ENCODE measurements at places on chromosomes 5 and 9.

- no peak for DNase-seq
Measured at GRCh38 chr9:89378541-89378940, 60.2 kb downstream of the SECISBP2 start.

- no peak for DNase-seq
Measured at GRCh38 chr9:77957652-77958051, 74.0 kb downstream of the GNAQ start.

- DNase-seq = no peak
Measured at GRCh38 chr5:172583931-172584511, 57.0 kb upstream of the NEURL1B start.

GRCh38 chr9:93318480-93318879 is 133.0 kb upstream of the FAM120A start:
- DNase-seq = no peak

DNA sequence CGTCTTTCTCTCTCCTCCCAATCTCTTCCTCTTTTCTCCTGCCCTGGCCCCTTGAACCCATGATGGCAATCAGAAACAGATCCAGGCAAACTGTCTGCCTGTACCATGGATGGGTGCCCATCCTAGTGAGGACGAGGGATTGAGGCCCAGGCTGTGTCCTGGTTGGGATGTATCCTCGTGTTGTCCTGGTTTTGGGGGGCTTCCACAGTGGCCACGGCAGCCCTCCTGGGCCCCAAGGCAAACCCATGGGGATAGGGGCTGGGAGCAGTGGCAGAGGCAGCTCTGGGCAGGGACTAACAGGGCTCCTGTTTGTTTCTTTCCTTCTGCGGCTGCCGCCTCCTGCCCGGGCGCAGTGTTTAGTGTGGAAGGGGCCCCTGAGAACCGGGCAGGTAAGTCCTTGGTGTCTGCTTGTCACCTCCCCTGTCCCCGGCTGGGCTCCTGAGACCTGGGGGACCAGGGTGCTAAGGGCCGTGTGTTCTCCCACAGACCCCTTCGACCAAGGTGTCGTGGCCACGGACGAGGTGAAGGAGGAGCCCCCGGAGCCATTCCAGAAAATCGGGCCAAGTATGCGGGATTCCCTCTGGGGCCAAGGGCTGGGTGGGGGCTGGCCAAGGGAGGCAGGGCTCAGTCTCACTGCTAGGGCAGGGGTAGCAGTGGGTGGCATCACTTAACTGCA is 70.0 kb downstream of the AMBP start:
- DNase-seq = no peak

Data from activated CD4-positive, CD25-positive, alpha-beta regulatory T cell treated with anti-CD3 and anti-CD28 coated beads, Interleukin-2, amount 50 U/mL, for 16 hours (primary cell).